ENCODE measurements at places on chromosomes 6 and 20.

DNA sequence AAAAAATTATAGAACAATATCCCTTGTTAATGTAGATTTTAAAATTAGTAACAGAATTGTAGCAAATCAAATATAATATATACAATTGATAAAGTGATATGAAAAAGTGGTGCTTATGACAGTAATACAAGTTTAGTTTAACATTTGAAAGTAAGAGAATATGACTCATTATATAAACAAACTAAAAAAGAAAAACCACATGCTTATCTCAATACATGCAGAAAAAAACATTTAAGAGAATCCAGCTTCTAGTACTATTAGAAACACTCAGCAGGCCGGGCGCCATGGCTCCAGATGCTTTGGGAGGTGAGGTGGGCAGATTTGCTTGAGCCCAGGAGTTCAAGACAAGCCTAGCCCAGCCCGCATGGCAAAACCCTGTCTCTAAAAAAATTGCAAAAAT is 60.7 kb upstream of the LAMA2 start:
- DNase-seq = no peak

DNA sequence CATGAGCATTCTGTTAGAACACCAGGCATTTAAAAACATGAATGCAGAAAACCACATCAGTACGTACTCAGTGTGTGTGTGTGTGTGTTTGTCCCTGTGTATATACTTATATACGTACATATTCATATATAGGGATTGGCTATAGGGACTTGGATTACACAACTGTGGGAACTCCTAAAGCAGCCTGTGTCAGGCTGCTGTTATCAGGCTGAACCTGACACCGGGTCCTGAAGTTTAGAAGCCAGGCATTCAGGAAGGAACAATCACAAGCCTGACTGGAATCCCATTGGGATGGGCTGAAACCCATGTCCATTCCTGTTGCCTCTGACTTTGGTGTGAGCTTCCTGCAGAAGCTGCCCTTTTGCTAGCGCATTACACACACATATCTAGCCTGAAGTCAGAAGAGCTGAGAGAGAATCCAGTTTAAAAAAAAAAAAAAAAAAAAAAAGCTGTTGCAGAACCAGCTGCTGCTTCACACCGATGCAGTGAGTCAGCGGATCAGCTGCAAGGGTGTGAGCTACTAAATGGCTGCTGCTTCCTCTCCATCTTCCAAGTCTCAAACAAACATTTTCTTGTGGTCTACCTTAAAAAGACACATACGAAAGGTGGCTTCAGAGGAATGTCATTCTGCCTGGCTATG is 348.1 kb downstream of the THBS2 start:
- DNase-seq = no peak

- no peak for DNase-seq
These were observed 579.5 kb downstream of the TFAP2B start for GRCh38 chr6:51398064-51398705.

DNA sequence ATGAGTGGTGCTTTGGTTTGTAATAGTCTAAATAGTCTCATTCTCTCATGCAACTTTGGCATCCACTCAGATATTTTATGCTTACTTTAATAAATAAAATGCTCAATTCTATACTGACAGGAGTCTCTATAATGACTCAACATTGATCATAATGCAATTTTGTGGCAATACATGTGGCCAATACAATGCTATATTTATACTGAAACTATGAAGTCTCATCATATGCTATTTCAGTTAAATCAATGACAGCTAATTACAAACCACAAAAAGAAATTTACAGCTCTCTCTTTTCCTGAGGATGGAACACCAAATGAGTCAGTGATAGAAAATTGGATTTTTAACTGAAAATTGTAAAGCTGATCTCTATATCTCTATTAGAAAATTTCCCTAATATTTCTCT is 77.1 kb downstream of the WASF1 start:
- no peak for DNase-seq

GRCh38 chr6:113998811-113999210 is 27.9 kb upstream of the HDAC2 start:
- no peak for DNase-seq

- DNase-seq = no peak
These were observed 30.4 kb upstream of the CD93 start for GRCh38 chr20:23116311-23117089.

- DNase-seq = no peak
These were observed 3.5 kb downstream of the DLGAP4 start for GRCh38 chr20:36309643-36310042.

GRCh38 chr6:139852488-139853140 is 478.2 kb upstream of the CITED2 start:
- DNase-seq = no peak

DNA sequence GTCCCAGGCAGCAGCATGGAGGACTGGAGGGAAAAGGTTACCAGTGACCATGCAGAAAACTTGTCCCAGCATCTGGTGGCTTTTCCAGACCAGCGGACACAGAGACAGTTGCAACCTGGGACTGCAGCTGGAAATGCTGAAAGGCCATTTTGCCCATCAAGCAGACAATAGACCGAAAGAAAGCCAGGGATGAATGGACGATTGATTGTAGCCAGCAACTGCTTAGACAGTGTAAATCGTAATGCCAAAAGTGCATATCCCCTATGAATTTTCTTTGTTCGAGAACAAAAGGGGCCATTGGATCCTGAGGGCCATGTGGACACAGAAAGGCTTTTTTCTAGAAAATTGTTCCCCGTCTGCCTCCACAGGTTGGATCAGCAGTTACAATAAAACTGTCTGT is 115.7 kb downstream of the MBOAT1 start:
- no peak for DNase-seq

DNA sequence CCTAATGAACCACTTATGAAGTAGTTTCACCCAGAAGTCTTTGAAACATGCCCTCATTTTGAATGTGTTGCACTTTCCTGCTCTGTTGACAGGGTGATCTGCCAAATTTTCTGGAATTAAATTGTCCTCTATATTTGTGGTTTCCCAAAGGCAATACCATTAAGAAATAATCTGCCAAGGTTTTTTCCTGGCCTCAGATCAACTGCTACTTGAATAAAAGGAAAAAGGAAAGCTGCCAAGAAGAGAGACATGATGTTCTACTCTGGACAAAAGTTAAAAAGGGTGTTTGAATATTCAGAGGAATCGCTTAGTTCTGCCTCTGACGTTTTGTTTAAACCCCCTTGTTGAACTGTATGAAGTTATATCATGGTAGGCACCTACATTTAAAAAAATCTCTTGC is 37.4 kb upstream of the ARMH2 start:
- DNase-seq = no peak

- DNase-seq = no peak
These were observed 23.0 kb upstream of the SLC22A7 start for GRCh38 chr6:43274916-43275597.

DNA sequence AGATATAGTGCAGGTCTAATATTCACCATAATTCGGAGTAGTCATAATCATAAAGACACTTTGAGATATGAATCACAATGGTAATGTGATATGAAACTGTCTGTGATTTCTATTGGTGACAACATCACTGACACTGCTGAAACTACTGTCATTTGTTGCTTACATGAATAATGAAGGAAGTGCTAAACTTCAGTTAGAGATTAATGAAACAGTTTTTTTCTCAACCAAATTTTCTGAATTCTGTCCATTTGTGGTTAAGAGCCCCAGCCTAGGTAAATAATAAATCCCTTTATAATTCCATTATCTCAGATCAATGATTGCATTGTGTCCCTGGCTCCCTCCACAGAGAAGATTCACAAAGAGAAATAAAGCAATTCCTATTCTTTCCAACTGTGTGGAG is 122.6 kb downstream of the HIVEP2 start:
- DNase-seq = no peak

- DNase-seq = no peak
These were observed 859.8 kb downstream of the MAFB start for GRCh38 chr20:39829256-39829655.

GRCh38 chr6:149763866-149764265 is 14.3 kb downstream of the PCMT1 start:
- DNase-seq = no peak

DNA sequence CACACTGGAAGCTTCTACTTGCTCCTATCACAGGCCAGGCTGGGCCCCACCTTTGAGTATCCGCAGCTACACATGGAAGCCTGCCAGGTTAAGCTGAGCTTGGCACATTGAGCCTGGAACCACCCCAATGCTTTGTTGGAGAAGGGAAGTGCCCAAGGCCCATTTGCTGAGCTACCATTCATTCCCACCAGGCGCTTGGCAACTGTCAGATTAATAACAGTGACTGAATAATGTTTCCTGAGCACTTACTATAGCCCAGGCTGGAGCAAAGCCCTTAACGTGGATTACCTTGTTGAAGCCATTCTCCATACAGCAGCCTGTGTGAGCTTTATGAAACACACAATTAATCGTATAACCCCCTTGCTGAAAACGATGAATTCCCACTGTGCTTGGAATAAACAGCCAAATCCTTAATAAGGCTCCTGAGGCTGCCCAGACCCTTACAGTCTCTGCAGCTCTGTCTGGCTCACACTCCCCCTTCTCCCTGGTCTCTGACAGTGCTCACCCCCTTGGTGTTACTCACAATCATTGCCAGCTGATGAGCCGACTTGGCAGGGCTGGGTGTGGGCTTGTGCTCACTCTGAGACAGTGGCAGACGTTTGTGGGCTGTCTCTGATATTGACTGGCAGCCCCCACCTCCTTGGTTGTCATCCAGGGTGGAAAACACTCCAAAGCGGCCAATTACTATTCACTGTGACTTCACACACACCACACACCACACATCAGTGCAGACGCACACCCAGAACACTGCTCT is 357.1 kb downstream of the MAFB start:
- DNase-seq = no peak

DNA sequence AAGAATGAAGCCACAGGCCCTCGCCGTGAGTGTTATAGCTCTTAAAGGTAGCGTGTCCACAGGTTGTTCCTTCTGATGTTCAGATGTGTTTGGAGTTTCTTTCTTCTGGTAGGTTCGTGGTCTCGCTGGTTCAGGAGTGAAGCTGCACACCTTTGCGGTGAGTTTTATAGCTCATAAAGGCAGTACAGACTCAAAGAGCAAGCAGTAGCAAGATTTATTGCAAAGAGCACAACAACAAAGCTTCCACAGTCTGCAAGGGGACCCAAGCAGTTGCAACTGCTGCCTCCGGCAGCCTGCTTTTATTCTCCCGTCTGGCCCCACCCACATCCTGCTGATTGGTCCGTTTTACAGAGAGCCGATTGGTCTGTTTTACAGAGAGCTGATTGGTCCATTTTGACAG is 5.2 kb downstream of the HIVEP1 start:
- no peak for DNase-seq

- DNase-seq = no peak
These were observed 35.7 kb downstream of the TSPYL4 start for GRCh38 chr6:116218172-116218633.

DNA sequence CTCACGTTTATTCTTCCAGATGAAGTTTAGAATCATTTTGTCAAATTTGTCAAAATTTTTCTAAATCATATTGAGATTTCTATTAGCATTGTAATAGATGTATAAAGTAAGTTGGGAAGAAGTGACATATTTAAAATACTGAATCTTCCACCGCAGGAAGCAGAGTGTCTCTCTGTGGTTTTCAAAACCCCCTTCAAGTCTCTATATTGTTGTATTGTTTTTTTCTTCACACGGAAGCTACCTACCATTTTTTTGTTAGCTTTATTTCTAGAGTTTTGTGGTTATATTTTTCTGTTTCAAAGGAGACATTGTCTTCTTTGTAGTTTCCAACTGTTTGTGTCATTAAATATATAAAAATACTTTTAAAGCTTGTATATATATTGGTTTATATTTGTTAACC is 188.6 kb downstream of the ZDHHC14 start:
- DNase-seq = no peak

DNA sequence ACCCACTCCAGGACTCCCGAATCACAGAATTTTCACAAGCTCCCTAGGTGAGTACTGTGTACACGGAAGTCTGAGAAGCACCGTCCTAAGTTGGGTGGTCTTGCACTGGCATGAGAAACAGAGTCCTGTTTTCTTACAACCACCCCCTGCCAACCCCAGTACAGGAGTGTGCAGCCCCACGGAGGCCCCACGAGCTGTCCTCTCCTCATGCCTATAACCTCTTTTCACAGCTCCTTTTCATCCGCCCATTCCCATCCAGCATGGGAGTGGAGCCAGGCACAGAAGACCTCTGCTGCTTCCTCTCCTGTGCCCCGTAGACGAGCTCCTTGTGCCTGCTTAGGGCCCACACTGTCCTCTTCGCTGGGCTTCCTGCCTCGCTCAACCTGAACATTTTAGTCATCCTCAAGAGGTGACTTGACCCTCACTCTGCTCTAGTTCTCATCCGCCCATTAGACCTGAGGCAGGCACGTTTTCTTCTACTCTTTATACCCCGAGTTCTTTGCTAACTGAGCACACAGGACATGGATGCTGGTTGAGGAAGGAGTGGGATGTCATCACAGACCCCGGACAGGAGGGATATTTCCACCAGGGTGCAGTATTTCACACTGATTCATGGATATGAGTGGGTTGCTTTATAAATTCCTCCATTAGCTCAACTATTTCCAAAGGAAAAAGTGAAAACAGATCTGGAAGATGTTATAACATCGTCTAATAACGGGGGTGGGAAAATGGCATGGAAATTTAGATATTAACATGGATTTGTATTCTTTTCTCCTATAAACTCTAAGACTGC is 160.5 kb downstream of the TTLL2 start:
- no peak for DNase-seq

DNA sequence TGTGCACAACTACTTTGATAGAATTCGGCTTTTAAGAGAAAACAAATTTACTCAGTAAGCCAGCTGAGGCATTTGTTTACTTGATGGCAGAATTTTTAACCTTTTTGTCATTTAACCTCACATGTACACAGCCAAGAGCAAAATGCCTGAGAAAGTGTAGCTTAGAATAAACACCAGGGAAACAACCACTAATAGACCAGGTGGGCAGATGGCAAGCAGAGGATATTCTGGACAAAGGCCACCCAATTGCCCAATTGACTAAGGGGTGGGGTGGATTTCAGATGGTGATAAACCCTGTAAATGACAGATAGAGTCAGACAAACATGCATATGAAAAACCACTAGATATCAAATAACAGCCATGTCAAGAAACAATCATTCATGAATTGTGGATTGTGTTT is 190.7 kb upstream of the FBXL4 start:
- no peak for DNase-seq

- no peak for DNase-seq
These were observed 16.6 kb upstream of the BTBD3 start for GRCh38 chr20:11901127-11901526.

DNA sequence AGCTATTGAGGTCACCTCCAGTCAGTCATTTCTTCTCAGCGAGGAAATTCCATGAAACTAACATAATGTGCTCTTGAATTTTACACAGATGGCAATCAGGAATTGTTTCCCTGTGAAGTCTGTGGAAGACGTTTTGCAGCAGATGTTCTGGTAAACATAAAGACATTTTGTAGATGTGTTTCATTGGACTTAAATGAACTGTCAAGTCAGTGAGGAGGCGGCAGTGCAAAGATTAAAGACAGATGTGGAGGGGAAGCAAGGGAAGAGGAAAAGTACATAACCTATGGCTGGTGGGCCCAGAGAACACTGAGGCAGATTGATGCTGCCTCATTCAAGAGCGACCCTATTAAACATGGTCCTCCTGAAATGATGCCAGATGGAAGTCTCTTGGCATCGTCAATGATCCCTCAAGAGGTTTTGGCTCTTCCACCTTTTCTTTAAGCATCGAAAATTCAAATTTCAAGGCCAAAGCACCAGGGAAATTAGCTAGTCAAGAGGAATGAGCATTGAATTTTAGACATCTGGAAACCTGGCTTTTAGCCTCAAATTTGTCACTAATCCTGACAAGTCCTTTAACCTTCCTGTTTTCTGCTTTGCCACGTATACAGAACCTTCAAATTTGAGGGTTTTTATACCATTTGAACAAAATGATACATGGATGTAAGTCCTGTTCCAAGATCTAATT is 20.1 kb downstream of the ZC2HC1B start:
- no peak for DNase-seq

GRCh38 chr20:36468149-36469000 is 72.9 kb upstream of the MYL9 start:
- no peak for DNase-seq
